ENCODE measurements at places on chromosomes 7 and 10.

- no peak for DNase-seq
Observed at GRCh38 chr7:76202666-76203030, 952 bp downstream of the SRRM3 start.

- no peak for DNase-seq
Observed at GRCh38 chr10:72254813-72255568, 18.7 kb upstream of the DDIT4 start.

- no peak for DNase-seq
Observed at GRCh38 chr10:36351159-36351558, 709.1 kb upstream of the FZD8 start.

- DNase-seq, result no peak
Observed at GRCh38 chr10:58412502-58412961, 27.3 kb downstream of the TFAM start.

- no peak for DNase-seq
Observed at GRCh38 chr10:24118246-24118645, 90.7 kb upstream of the KIAA1217 start.

- no peak for DNase-seq
Observed at GRCh38 chr10:13758312-13758711, 171.5 kb downstream of the PRPF18 start.

GRCh38 chr7:12570168-12570533 is 369 bp upstream of the SCIN start:
- DNase-seq, result no peak

DNA sequence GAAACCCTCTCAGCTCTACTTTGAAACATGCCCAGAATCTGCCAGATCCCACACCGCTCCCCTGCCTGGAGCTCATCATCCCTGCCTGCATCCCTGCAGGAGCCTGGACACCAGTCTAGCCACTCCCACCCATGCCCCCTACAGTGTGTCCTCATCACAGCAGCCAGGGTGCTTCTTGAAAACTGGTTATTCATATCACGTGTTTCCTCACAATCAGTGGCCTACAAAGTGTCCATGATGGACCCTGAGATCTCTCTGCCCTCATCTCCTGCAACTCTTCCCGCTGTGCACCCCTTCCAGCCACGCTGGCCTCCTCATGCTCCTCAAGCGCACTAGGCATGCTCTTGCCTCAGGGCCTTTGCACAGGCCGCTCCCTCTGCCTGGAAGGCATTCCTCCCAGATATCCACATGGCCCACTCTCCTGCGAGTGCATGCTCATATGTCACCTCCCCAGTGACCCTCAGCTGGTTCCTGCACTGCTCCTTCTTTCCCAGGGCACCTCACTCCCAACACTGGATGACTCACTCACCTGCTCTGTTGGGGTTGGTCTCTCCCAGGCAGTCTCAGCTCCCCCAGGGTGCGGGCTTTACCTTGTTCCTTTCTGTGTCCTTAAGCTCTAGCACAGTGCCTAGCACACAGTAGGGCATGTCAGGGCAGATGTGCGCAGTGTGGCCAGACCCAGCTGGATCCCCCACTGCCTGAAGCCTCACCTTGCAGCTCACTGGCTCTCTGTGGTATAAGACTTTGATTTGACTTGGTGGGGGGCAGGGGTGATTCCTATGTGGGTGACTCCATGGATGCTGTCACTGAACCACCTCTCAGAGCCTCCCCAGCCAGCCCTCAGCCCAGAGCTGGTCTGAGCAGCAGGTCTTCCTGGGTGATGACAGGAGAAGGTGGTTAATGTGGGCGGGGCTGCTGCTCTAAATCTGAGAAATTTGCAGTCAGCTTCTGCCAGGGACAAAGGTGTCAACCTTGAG is 37.3 kb downstream of the CDH23 start:
- DNase-seq, result no peak

DNA sequence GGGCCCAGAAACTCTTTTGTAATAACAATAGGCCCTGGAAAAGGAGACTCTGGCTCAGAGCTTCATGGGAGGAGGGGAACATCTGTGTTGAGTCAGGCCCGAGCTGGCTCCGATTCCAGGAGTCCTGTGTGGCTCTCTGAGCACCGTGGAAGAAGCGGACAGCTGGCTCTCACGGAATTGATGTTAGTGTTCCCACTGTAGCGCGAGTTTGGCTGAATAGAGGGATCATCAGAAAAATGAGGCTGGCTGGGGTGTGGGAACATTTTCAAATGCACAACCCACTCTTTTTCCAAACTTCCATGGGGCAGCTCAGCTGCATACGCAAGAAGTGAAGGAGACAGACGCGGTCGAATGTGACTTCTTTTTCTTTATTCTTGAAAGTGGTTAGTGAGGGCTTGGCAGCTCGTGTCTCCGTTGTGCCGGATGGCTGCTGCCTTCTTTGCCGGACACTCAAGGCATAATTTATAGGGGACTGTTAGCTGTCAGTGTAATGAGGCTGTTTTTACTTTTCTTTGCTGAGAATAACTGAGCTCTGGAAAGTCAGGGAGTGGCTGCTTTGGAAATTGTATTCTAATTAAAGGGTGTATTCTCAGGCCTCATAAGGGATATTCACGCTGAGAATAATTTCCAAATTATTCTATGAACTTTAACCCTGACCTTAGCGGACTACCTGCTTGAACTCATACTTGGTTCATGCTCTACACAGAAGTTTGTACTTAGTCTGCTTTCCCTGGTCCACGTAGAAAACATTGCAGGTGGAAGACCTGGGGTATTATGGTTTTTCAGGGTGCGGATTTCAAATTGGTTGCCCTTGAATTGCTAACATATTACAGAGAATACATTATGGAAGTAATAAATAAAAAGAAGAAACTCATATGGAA is 23.1 kb downstream of the MDFIC start:
- no peak for DNase-seq

GRCh38 chr10:69730251-69731156 is 71.2 kb upstream of the COL13A1 start:
- no peak for DNase-seq

GRCh38 chr10:43138021-43138756 is at the start of gene CSGALNACT2:
CSGALNACT2 (plus strand) TSS chr10:43138445; CDS start chr10:43155150, 16,705 bp downstream.
- DNase-seq, result peak; percentile 80

DNA sequence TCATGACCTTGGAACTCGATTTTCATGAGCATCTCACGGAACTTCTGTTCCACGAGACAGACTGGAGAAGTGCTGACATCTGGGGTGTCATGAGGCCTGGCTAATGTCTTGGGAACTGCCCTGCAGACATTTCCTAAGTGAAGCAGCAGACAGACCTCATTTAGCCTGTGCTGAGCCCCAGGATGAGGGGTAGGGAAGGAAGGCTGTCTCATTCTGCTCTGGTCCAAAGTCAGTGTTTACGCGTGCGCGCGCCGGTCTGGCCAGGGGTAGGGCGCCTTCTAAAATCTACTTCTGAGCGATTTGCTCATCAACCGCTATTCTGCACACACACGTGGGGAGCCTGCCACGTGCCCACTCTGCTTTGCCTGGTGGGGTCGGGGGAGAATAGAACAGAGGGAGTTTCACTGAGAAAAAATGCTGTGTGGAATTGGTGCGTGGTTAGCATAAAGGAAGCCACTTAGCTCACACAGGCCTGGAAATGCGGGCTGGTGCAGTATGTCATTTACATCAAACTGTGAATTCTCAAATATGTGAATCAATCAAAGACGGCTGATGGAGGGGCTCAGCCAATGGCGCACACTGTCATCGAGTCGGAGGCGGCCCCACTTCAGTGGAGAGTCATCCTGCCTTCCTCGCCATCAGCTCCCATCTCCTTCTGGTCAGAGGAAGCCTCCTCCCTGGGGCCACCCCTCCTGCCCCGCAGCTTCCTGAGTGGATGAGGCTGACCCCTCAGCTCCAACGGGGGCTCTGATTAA is 335.1 kb downstream of the ADARB2 start:
- no peak for DNase-seq

DNA sequence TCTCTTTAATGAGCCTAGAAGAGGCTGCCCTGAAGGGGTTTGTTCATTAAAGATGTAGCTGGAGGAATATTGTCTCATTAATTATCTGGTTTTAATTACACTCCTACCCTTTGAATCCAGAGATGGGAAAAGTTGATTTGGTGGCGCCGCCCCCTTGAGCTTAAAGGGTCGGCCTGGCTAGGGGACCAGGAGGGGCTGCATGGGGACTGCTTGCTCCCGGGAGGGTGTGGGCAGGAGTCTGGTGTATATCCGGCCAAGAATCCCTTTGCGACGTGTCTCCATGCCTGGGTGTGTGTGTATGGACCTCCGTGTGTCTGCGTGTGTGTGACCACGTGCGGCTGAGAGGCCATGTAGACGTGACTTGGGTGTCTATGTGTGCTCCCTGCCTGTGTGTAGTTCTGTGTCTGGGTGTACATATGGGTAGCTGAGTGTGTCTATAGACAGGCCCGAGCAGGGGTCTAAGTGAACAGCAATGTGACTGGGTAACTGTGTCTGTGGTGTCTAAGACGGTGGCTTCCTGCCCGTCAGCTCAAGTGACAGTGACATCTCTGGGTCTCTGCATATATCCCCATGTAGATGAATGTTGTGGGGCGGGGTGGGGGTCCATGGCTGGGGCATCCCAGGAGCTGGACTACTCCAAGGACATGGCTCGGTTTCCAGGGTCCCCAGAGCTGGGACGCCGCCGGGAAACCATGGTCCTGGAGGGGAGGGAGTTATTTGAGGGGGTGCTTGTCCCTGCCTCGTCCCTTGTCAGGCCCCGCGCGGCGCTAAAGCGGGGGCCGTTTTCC is 10.7 kb downstream of the LBX1 start:
- no peak for DNase-seq

DNA sequence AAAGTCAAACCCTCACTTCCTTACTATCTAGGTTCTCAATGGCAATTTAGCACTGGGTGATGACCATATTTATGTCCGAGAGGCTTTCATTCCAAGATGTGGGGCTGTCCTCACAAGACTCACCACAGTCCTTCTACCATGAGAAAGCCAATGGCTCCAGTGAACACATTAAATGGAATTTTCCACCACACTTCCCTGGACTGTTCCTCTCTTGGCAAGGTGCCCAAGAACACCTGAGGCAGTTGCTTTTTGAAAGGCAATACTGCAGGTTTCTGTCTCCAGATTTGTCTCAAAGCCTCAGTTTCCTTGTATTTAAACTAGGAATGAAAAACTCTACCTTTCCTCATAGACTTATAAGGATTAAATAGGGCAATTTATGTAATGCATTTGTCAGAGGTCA is 24.2 kb downstream of the AFAP1L2 start:
- DNase-seq, result no peak

DNA sequence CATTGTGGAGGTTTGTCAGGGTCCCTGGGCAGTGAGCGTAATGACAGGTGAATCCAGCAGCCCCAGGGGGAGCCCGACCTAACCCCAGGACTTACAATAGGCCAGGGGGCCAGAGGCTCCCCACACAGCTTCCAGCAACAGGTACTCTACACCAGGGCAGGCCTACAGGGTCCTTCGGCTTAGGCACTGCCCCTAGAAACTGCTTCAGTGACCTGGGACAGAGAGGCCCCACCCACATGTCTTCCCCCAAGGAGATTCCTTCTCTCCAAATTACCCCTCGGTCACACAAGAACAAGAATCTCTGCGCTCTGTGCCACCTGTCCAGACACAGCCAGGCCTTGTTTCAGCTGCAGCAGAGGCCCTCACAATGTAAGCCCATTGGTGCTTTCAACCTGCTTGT is 24.4 kb downstream of the SKIDA1 start:
- no peak for DNase-seq

DNA sequence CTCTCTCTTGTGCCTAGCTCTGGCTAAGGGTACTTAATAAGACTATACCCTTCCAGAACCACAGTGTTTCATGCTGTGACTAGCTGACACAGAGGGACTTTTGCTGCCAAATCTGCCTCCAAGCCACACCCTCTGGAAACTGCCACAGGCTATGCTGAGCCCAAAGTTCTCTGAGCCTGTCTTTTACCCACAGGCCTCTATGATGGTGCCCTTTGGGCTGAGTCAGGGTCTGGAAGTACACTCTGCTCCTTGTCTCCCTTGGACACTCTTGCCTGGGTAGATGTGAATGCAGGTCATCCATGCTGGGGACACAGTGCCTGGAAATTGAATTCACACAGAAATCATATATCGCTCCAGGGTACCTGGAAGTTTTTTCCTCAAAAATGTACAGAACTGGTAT is 22.6 kb downstream of the DYDC1 start:
- DNase-seq, result no peak

DNA sequence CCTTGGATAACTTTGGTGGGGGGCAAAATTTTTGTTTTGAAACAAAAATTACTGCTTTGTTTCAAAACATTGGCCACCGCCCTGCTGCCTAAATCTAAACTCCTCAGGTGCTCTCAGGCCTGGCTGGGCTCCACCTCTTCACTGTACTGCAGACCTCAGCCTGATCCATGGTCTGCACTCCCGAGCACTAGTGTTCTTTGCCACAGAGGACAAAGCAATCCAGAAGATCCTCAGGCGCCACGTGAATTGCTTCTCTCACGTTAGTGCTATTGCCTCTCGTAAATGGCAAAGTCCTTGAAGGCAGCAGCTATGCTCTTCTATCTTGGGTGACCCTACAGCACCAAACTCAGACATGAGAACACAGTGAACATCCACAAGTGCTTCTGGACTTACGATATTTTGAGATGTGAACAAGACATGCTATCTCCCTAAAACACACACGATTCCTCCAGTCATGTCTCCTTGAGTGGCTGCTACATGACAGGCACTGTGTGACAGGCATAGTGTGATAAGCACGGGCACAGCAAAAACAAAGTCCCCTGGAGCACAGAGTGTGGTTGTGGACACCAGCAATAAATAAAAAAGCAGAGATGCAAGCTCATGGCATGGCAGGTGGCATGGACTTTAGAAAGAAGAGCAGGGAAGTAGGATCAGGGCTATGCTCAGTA is 582.1 kb upstream of the DPP6 start:
- DNase-seq, result no peak

GRCh38 chr10:27710014-27710413 is 35.6 kb downstream of the MKX start:
- DNase-seq, result no peak

DNA sequence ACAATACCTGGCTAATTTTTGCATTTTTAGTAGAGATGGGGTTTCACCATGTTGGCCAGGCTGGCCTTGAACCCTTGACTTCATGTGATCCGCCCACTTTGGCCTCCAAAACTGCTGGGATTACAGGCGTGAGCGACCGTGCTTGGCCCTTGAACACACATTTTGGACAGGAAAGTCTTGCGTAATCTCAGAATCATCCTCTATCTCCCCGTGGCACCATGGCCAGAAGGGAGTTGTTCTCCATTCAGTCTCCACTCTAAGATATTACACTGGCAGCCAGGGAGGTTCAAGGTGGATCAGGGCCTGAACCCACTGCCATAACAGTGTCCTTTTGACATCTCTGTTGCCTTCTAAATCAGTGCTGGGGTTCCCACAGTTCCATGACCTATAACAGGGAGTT is 29.2 kb upstream of the GALNTL5 start:
- no peak for DNase-seq

- no peak for DNase-seq
Observed at GRCh38 chr7:11604505-11604904, 227.5 kb downstream of the THSD7A start.

DNA sequence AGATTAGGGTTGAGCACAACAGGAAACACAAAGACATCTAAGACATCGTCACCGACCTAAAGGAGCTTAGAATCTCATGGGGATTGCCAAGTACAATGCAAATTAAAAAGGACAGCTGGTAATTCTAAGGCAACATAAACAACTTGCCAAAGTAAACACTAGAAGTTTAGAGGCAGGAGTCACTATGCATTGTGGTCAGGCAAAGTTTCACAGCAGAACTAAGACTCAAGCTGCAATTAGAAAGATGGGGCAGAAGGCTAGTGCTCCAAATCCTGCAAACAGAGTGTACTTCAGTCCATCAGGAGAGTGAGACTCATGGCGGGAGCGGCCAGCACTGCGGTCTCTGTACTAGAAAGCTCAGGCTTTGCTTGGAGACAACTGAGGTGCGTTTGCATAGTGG is 52.7 kb downstream of the HIPK2 start:
- DNase-seq, result no peak
